Nucleus accumbens (tissue), 56 donors: ENCODE measurements at places on chromosomes 1 and 21.

DNA sequence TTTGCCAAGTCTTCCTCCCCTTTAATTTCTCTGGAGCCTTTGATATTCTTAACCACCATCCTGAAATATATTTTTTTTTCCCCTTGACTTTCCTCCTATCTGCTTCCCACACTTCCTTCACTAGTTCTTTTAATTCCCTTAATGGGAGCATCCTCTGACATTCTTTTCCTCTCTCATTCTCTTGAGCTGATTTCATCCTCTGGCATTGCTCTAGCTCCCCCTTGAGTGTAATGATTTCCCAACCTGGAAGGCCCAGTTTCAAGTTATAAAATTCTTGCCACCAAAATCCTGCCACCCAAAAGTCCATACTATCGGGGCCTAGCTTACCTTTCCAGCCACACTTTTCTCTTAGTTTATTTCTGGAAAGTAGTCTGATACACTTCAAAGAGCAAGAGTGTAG lies 39.5 kb upstream of the UBE2U start:
- DNase-seq, result no peak

GRCh38 chr1:157302724-157303123 lies 164.5 kb upstream of the ETV3 start:
- no peak for DNase-seq

- DNase-seq, result no peak
Measured at GRCh38 chr1:89910780-89911179, 84.1 kb upstream of the ZNF326 start.

DNA sequence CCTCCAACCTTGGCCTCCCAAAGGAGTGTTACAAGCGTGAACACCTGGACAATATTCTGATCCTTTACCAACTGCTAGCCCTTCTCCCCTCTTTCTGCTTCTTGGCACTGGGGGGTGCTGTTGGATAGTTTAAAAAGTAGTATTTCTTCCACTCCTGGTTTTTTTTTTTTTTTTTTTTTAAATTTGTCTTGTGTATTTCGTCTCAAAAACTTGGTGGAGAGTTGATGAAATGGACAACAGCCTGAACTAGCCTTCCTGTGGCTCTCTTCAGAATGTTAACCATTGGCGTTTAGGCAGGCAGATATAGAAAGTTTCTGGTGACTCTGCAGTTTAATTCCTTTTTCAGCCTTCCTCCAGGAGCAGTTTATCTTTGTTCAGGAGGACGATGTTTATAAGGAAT lies 69.7 kb upstream of the USP24 start:
- no peak for DNase-seq

- DNase-seq, result no peak
Measured at GRCh38 chr1:110948038-110948810, 15.5 kb downstream of the LRIF1 start.

DNA sequence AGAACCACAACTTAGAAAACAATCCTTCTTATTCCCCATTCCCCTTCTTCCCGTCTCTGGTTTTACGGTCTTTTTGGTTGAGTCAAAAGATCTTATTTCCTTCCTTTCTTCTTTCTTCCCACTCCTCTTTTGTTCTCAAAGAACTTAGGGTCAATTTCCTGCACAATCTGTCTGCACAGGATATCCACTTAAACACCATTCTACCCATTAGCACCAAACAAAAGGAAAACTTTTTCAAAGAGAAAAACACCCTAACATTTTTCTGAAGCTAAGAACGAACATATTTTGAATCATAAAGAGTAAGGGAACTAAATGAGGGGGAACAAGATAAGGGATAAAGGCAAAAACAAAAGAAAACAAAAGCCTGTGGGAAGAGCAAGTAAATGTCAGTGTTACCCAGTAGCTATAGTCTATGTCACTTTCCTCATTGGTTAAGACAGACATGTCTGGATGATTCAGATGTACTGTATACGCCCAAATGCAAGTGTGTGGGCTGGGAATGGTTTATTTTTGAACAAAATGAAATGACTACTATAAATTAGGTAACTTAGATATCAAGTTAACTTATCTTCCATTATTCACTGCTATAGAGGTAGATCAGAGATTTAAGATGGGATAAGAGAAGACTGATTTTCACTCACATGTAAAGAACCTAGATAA lies 59.9 kb downstream of the TOR3A start:
- DNase-seq, result no peak

- DNase-seq, result no peak
Measured at GRCh38 chr1:182570611-182570970, 18.5 kb downstream of the RNASEL start.

DNA sequence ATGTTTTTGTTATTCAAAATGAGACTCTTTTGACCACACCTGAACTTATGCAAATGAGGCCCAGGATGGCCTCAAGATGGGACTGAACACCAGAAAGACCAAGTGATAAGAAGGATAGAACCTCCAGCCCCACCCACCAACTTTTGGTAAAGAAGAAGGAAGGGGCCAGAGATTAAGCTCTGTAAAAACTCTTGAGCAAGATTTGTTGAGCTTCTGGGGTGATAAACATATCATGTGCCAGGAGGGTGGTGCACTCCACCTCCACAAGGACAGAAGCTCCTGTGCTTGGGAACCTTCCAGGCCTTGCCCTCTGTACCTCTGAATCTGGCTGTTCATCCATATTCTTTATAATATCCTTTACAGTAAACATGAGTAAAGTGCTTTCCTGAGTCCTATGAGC lies 5.3 kb downstream of the RSPH1 start:
- DNase-seq, result no peak

DNA sequence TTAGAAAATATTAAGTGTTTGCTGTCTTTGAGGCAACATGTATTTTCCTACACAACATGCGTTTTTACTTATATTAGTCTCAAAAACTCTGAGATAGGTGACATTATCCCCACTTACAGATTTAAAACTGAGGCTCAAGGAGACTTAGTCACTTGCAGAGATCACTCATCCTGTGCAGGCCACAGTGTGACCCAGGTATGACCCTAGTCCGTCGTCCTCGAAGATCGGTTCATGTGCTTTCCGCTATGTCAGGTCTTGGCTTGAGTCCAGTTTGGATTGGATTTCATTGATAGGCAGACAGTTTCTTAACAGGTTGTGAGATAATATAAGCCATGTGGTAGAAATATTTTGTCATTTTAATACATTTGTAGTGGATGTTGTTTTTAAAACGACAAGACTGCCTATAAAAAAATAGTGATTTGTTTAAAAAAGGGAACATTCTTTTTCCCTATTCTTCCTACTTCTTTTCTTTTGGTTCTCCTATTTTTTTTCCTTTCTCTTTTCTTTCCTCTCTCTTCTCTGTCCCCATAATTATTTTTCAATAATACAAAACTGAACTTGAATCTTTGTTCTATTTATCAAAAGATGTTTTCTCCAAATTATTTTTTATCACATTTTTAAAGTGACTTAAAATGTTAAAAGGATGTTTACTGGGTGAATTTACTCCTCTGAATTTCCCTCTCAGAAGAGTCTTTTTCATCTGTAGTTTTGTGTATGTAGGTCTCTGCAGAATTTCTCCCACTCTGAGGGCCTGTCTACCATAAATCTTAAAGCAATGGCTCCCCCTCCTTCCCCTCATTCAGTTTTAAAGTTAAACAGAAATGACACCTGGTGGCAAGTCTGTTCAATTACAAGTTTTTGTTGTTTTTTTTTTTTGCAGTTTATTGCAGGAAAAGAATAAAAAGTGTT lies 81.8 kb downstream of the PHTF1 start:
- DNase-seq, result no peak

GRCh38 chr1:215083383-215083961 lies 935 bp downstream of the KCNK2 start:
- no peak for DNase-seq

- DNase-seq, result no peak
Measured at GRCh38 chr1:11434501-11434900, 44.5 kb upstream of the DISP3 start.

DNA sequence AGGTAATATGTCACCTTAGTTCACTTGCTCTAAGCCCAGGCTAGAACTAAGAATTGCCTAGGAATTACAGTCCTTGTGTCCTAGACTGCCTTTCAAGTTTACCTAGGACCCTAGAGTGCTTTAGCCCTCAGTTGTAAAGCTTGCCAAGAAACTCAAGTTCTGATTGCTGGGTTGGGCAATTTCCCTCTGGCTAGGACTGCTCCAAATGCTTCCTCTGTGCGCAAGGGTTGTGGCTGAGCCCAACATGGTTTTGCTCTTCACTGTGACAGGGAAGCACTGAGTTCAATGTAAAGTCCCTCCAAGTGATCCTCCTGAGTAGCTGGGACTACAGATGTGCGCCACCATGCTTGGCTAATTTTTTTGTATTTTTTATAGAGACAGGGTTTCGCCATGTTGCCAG lies 102.3 kb upstream of the NEK7 start:
- DNase-seq, result no peak

DNA sequence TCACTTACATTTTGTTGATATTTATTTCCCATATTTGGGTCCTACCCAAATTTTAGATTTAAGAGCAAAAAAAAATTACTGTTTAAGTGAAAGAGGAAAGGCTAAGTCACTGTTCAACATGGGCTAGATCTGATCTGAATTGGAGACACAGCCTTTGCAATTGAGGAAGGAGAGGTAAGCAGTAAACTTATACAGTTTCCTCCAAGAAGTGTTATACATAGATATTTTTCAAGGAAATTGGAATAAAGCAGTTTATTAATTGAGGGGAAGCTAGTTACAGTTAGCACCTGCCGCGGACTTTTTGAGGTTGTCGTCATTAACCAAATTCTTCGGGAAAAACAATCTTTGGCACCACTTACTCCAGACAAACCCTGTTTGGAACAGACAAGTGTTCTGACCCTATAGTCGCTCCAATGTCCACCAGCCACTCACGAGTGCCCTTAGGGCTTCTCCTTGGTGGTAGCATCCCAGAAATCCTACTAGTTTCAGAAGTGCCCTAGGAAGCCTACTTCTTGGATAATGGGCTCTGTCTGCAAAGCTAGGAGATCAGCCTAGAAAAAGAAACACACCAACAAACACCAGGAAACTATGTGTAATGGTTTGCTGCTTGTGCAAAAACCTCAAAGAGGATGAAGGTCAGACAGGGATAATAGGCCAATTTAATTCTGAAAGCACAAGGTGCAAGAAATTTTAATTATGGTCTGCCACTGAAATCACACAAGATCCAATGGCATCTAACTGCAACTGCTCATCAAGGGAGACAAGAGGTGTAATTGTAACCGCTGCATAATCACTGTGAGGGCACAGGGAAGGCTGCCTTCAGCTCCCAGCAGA lies 2.5 kb downstream of the WLS start:
- DNase-seq, result no peak

DNA sequence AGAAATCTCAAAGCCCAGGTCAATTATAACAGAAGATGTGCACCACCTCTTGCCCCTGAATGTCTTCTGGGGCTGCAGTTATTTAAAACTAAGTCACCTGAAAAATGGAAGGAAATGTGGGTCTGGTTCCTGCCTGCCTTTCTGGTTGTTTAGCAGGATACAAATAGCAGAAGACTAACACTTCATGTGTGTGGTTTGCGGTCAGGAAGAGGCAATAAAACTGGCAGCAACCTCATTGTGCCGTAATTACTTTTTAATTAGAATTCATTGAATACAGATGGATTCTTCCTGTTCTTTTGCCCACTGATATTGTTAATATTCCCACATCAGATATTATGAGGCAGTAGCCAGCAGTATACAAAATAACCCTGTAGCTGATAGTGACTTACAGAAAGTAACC lies 345.7 kb downstream of the ZNF326 start:
- DNase-seq, result no peak

DNA sequence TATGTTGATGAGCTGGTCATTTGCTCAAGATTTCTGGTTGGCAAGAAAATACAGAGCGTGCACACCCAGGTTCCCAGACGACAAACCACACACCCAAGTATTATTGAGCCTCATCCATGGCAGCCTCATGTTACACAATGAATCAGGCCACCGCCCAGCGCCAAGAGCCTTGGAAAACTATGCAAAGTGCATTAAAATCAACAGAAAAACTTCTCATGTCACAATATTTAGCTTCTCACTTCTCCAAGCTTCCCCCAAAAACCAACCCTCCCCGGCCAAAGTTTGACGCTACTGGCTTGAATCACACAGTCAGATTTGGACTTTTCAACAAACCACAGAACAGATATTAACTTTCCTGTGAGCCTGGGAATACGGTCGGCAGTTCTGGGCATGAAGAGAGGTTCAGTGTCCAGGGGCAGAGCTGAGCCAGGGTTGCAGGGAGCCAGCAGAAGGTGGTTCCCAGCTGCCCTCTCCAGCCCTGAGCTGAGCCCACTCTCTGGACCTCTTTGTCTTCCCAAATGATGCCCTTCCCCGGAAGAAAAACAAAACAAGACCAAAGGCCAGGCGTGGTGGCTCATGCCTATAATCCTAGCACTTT lies 71.1 kb downstream of the SETD4 start:
- DNase-seq, result no peak

DNA sequence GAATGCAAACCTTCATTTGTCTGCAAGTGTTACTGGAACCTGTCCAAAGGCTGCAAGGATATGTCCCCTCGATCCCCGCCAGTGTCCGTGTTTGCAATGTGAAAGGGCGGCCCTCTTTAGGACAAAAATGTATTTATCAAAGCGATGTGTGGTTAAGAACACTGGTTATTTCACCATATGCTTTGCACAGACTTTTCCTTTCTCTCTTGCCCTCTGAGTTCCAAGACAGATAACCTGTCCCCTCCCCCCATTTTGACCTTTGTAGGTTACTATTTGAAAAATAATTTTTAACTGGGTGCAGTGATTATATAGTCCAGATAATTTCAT lies 1.8 kb downstream of the CHRM3 start:
- DNase-seq, result no peak

DNA sequence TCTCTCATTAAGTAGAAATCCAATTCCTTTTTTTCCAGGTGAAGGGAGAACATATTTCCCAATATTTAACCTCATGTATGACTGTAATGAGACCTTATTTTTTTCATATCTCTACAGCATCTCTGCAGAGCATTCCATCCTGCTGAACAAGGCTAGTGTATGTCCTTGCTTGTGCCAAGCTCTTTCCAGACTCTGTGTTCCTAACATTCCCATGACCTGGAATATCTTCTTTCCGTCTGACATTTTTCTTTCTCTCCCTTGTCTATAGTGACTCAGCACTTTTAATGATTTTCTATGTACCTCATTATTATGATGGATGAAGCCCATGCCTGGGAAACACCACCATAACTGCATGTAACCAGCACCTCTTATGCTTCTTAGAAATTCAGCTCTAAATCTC lies 278.3 kb upstream of the NRIP1 start:
- DNase-seq, result no peak

DNA sequence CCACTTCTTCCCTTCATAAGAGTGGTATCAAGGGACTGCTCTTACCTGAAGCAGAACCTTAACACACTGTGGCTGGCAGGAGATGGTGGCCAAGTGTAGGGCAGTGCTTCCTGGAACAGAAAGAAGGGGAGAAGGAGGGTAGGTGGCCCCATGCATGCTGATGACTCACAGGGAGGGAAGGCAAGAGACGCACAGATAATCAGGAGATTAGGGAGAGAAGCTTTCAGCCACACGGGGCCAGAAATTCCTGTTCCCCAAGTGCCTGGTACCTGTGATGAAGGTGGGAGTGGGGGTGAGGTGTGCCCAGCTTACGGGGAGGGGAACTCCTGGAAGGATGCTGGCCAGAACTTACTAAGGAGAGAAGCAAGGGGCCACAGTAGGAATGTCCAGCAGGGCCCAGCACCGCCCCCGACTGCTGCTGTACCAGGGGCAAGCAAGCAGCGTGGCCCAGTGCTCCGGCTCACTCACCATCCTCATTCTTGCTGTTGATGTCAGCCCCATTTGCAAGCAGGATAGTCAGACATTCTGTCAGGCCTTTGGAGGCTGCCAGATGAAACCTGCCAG lies 7.7 kb downstream of the ANKRD35 start:
- DNase-seq, result no peak

- no peak for DNase-seq
Measured at GRCh38 chr1:13512472-13512871, 1.3 kb downstream of the LRRC38 start.
